Activated CD4-positive, alpha-beta T cell treated with anti-CD3 and anti-CD28 coated beads, Interleukin-2, amount 10 ng/mL, durations not matched to agents 7 days and 5 days (primary cell): ENCODE measurements at places on chromosomes 3 and 15. TPM values are rescaled to one million over a fixed set of nuclear protein-coding genes. Genes with fewer than 3 reads are reported as not detected.

CCR9 gene
- total RNA-seq = 0.15 TPM

PRR23E gene
- total RNA-seq = not detected

- H3K4me1 ChIP-seq = peaks cover 33% of the 10 kb centered on the region
Observed at GRCh38 chr3:15207836-15208504, 1.9 kb downstream of the CAPN7 start.

DNA sequence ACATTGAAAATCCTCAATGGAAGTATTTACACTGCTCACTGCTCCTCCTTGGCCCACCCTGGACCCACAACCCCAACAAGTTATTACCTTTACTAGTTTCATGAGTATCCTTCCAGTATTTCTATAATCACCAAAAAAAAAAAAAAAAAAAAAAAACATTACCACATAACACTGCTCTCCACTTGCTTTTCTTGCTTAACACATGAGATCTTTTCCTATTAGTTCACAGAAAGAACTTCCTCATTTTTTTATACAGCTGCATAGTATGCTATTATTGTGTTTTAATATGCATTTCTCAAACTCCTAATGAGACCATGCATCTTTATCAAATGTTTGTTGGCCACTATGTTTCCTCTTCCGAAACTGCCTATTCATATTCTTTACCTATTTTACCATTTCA, 14.6 kb downstream of the GABPB1 start:
- DNase-seq = no peak
- no peak overlapping the region for H3K4me3 ChIP-seq
- no peak overlapping the region for H3K27ac ChIP-seq

- no peak for DNase-seq
- H3K4me1 ChIP-seq = no peaks in the 10 kb centered on the region
- no peaks in the 10 kb centered on the region for H3K27me3 ChIP-seq
- H3K36me3 ChIP-seq = no peaks in the 10 kb centered on the region
- H3K4me3 ChIP-seq = no peak overlapping the region
Observed at GRCh38 chr3:23019596-23020300, 183.4 kb upstream of the UBE2E2 start.

GOLGA8J gene
- total RNA-seq = 0.65 TPM

CEMIP gene
- total RNA-seq = not detected

DNA sequence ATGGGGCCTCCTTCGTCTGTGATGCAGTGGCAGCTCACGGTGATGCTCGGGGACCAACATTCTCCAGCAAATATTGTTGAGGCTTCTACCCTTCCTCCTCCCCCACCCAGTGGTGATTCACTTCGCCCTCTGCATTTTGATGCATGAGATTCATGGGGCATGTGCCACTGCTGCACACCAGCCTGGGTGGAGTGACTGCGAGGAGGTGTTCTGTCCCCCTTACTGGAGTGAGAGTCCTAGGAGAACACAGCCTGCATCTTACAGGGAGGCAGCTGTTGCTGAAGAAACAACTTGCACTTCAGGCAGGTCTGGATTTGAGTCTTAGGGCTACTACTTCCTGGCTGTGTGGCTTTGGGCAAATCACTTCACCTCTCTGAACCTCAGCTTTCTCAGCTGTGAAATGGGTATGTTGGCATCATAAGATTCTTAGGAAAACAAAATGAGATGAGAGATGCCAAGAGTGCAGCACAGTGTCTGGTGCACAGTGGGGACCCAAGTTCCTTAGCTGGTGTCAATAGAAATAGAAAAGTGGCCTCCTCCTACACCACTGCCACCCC, 10.2 kb upstream of the SKOR1 start:
- DNase-seq = no peak
- no peak overlapping the region for H3K4me3 ChIP-seq
- H3K27ac ChIP-seq = no peak overlapping the region
- no peaks in the 10 kb centered on the region for H3K36me3 ChIP-seq
- H3K27me3 ChIP-seq = peaks cover 36% of the 10 kb centered on the region

MYH15 gene
- total RNA-seq = 0.15 TPM

DNA sequence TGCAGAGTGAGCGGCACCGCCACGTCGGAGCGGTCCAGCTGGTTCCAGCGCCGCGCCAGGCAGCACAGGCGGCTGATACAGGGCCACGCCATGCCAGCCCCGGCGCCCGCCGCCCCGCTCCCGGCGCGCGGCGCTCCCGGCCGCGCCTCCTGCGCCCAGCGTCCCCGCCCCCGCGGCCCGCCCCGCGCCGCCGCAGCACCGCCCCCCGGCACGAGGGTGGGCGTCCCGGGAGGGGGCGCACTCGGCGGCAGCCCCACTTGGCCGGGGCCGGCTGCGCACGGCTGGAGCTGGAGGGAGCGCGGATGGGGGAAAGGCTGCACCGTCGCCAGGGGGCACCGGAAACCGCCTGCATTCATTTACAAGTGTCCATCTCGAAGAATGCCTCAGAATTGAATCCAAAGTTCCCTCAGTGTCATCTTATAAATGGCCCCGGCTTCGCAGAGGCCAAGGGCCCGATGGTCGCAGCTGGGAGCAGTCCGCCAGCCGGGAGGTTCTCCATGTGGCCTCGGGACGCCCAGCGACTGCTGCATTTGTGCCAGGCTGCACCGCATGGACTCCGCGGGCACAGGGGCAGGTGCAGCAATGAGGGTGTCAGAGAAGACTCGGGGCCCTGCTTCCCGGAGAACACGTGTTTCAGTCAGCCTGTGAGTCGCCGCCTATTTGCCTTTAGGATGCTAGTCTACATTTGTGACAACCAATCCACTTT, at the start of gene MAP6D1:
Gene MAP6D1 (minus strand): TSS at position 122 of the 706 bp plus-strand sequence. CDS start 30 bp downstream, at position 92.
- DNase-seq = peak; percentile 24
- H3K4me1 ChIP-seq = peaks cover 13% of the 10 kb centered on the region
- H3K27ac ChIP-seq = no peak within 1 kb of the TSS
- H3K4me3 ChIP-seq = peak within 1 kb of the TSS; percentile 73
- peaks cover 10% of the 10 kb centered on the region for H3K27me3 ChIP-seq
- H3K36me3 ChIP-seq = peaks cover 5% of the 10 kb centered on the region

DNA sequence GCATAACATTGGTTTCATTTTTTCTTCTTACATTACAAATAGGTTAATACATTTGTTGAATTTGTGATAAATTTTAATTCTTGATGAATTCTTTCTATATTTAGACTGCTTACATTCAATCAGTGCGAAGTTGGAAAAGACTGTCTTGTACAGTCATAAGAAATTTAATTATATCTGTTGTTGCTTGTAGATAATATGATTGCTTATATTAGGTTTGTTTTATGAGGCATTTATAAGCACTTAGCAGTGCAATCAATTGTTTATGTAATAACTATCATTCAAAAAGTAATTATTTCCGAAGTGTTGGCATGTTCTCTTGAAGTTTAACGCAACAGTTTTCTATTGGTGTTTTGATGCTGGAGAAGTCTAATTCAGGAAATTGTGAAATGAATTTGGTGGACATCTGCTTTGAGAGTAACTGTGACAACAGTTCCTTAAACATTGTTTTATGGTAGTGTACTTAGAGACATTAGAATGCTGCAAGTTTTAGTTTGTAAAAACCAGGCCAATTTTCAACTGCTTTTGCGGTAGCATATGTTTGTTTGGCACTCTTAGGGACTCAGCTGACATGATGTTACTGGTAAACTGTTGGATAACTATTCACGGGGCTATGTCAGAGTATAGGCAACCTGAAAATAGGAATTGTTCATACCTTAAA, 99.7 kb downstream of the NAALADL2 start:
- no peaks in the 10 kb centered on the region for H3K36me3 ChIP-seq
- no peak overlapping the region for H3K4me3 ChIP-seq
- DNase-seq = no peak

SLCO3A1 gene
- total RNA-seq = 46.8 TPM

- H3K4me3 ChIP-seq = peak overlapping the region; percentile 75
- peak overlapping the region; percentile 96 for H3K27ac ChIP-seq
- DNase-seq = peak; percentile 58
- H3K27me3 ChIP-seq = peaks cover 3% of the 10 kb centered on the region
- H3K36me3 ChIP-seq = peaks cover 41% of the 10 kb centered on the region
- H3K4me1 ChIP-seq = peaks cover 62% of the 10 kb centered on the region
Observed at GRCh38 chr15:90101130-90101968, 919 bp downstream of the IDH2 start.

- H3K36me3 ChIP-seq = no peaks in the 10 kb centered on the region
- H3K27me3 ChIP-seq = peaks cover 2% of the 10 kb centered on the region
- H3K4me3 ChIP-seq = no peak overlapping the region
- no peak overlapping the region for H3K27ac ChIP-seq
Observed at GRCh38 chr15:78197632-78198031, 36.7 kb downstream of the ACSBG1 start.

- H3K4me3 ChIP-seq = no peak overlapping the region
- peaks cover 9% of the 10 kb centered on the region for H3K27me3 ChIP-seq
- no peaks in the 10 kb centered on the region for H3K4me1 ChIP-seq
- H3K27ac ChIP-seq = no peak overlapping the region
- DNase-seq = no peak
- H3K36me3 ChIP-seq = no peaks in the 10 kb centered on the region
Observed at GRCh38 chr3:126350502-126351085, 6.6 kb downstream of the KLF15 start.

- no peaks in the 10 kb centered on the region for H3K27me3 ChIP-seq
- H3K4me1 ChIP-seq = peaks cover 14% of the 10 kb centered on the region
- no peak overlapping the region for H3K27ac ChIP-seq
- no peak overlapping the region for H3K4me3 ChIP-seq
Observed at GRCh38 chr3:107657971-107658370, 135.2 kb downstream of the BBX start.
